ENCODE measurements at places on chromosomes 11 and 22.

GRCh38 chr22:49210606-49211005 is 617.1 kb downstream of the BRD1 start:
- DNase-seq: no peak

GRCh38 chr11:111845276-111846028 is 25.9 kb downstream of the ALG9 start:
- no peak for DNase-seq

GRCh38 chr11:71563406-71563805 is 2.0 kb upstream of the KRTAP5-10 start:
- no peak for DNase-seq

- DNase-seq: no peak
Measured at GRCh38 chr22:21593406-21594232, 26.1 kb downstream of the UBE2L3 start.

GRCh38 chr11:11290354-11290753 is 62.7 kb downstream of the CSNK2A3 start:
- DNase-seq: no peak

GRCh38 chr11:67439321-67440228 is 2.1 kb upstream of the PTPRCAP start:
- no peak for DNase-seq

DNA sequence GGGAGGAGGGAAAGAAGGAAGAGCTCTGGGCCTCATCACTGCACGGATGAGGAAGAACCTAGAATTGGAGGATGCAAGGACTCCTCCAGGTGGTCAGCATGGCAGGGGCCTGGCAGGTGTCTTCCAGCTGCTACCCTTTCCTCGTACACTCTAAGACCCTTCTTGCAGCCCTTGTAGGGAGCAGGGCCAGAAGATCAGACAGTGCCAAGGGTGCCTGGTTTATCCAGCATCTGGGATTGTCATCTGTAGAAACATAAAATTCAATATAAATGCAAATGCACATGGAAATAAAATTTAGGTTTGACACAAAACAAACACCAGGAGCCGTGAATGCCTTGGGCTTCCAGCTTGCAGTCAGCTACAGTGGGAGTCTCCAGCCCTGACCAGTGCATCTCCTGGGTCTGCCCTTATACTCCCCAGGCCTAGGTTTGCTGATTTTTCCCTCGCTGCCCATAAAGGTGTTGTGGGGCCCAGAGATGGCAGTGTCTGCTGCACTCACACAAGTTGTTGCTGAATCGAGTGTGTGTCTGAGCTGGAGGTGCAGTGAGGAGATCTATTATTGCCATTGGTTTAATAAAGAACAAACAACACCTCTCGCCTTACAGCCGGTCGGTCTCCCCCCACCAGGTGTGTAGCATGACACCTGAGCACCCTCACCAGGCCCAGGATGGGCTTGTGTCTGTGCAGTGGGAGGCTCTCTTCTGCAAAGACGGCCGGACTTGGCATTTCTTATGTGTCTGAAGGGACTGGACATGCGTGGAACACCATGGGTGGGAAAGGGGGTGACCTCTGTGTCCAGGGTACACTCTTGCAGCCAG is 87.1 kb downstream of the BCR start:
- no peak for DNase-seq

DNA sequence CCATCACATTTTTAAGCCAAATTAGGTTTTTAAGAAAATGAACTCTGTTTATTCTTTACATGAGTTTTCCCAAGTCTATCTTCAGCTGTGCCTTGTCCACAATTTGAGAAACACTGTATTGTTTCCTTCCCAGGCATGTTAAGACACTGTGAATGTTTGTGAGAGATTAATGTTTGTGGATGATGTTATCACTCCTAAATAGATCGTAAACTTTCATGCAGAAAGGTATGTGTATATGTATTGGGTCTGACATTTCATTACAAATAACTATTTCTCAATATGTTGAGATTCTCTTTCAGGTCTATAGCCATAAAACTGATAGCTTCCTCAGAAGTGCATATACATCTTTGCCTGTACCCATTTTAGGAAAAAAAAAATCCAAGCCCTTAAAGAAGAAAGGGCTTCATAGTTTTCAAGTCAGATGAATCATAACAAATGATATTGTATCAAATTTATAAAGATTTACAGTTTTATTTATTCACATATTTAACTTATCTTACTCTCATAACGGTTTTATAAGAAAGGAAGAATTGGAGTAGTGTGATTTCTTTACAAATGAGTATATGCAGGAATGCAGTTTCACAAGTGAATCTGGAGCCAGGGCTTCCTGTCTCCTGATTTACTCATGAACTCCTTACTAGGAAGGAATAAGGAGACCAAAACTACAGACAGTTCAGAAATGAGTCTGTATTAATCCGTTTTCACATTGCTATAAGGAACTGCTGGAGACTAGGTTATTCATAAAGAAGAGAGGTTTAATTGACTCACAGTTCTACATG is 11.2 kb downstream of the OR8D1 start:
- DNase-seq: no peak

DNA sequence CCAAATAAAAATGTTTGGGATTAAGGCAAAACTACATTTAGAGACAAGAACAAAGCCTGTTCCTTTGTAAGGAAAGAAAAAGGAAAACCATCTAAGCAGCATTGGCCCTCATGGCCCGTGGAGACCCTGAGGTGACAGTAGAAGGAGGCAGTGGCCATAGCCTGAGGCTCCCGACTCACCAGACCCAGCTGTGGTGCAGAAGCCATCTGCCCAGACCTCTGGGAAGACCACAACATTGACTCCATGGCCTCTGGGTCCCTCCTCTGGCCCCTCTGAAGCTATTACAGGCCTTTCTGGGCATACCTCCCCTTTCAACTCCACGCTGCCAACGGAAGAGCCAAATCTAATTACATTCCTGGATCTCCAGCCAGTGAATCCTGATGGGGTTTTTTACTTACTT is 6.4 kb downstream of the PRAME start:
- DNase-seq: no peak

DNA sequence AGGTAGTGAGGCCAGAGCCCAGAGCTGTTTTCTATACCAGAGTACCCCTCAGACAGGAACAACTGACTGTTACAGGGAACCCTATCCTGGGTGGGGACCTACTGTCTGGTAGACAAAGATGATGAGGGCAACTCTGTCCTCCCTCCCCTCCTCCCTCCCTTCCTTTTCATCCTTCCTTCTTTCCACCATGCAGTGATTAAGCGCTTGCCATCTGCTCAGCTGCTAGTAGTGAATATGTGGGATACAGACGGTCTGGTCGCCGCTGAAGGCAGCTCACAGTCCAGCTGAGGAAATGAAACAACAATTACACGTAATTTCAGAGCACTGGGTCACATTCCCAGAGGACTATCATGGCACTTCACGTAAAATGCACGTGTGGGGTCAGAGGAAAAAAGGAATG is 597.1 kb downstream of the BUD13 start:
- DNase-seq: no peak

DNA sequence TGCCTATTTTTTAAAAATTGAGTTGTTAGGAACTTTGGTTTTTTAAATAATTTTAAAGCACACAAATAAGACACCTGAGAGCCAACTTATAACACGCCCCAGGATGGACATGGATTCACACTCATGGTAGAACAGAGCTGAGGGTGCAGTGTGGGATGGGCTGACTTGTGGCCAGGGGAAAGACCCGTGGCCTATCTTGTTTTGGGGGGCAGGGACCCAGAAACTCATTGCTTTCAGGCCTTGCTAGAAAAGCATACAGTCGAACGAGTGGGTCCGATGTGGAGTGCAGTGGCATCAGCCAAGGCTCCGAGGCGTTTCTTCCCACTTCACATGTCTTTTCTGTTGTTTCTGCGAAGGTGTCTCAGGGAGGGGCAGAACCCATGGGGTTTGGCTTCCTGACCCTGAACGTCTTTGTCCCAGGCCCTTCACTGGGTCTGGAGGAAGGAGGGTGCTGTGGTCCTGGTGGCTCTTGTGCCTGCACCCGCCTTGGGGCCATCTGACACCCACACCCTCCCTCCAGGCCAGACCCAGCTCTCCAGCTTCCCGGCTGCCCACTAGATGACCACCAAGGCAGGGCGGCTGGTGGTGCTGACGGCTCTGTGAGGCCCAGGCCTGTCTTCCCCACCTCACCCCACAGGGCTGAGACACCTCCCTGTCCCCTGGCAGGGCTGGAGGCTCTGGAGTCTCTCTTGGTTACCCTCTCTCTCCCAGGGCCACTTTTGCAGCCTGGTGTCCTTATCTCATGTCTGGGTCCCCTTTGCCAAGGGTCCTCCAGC is 120.8 kb downstream of the KCNQ1 start:
- no peak for DNase-seq

DNA sequence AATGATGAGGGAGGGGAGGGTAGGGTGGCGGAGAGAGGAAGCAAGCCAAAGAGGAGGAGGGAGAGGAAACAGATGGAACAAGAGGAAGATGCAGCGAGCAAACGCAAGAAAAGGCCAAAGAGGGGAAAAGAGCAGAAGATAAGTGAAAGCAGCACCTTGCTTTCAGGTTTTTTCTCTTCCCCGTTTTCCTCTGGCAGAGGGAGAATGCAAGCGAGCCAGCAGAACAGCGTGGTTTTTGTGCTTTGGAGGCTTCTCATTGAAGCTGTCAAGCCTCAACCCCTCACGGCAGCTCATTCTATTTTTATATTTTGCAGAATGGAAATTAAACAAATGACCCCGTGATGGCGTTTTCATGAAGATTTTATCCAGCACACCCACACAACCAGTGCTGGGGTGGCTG is 67.1 kb upstream of the GRAMD1B start:
- no peak for DNase-seq

GRCh38 chr11:43723617-43724016 is 43.1 kb downstream of the HSD17B12 start:
- no peak for DNase-seq

DNA sequence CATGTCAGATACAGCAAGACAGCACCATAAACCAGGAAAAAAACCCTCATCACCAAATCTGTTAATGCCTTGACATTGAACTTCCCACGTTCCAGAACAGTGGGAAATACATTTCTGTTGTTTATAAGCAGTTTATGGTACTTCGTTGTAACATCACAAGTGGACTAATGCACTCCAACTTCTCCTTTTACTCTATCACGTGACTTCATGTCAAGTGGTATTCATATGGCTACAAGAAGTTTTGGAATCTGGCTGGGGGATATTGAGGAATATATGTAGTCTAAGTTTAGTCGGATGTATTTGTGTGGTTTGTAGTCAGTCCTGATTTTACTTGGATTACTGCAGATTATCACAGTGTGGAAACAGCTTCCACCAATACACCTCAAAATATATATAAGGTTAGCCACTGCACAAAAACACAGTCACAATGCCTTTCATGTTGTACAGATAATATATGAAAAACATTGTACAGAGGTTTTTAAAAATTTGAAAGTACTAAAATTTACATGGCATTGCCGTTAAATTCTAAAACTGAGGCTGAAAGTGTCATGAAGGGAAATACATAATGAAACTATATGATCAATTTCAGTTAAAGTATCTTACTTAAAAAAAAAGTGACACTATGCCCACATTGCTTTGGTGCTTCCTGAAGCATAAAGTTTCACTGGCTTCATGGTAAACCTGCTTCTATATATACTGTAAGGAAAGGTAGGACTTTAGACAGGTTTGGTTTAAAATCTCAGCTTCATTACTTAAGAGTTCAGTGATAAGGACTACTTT is 134.1 kb downstream of the CASP12 start:
- DNase-seq: no peak

GRCh38 chr11:45252134-45252856 is 33.8 kb downstream of the SYT13 start:
- no peak for DNase-seq

- no peak for DNase-seq
Measured at GRCh38 chr11:29306527-29306926, 710.3 kb downstream of the KCNA4 start.

DNA sequence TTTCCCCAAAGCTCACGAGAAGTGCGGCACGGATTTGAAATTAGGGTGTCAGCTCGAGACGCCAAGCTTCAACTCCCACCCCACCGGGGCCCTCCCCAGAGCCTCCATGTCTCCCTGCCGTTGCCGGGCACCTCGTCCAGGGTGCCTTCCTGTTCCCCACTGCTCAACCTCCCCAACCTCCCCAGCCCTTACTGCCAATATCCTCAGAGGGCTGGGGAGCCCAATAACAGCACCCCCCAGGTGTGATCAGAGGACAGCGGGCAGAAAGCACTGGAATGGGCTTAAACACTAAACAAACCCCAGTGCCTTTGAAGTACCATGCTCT is 1336.4 kb downstream of the TBC1D22A start:
- DNase-seq: no peak

- DNase-seq: no peak
Measured at GRCh38 chr22:19806213-19807160, 45.9 kb downstream of the TBX1 start.

DNA sequence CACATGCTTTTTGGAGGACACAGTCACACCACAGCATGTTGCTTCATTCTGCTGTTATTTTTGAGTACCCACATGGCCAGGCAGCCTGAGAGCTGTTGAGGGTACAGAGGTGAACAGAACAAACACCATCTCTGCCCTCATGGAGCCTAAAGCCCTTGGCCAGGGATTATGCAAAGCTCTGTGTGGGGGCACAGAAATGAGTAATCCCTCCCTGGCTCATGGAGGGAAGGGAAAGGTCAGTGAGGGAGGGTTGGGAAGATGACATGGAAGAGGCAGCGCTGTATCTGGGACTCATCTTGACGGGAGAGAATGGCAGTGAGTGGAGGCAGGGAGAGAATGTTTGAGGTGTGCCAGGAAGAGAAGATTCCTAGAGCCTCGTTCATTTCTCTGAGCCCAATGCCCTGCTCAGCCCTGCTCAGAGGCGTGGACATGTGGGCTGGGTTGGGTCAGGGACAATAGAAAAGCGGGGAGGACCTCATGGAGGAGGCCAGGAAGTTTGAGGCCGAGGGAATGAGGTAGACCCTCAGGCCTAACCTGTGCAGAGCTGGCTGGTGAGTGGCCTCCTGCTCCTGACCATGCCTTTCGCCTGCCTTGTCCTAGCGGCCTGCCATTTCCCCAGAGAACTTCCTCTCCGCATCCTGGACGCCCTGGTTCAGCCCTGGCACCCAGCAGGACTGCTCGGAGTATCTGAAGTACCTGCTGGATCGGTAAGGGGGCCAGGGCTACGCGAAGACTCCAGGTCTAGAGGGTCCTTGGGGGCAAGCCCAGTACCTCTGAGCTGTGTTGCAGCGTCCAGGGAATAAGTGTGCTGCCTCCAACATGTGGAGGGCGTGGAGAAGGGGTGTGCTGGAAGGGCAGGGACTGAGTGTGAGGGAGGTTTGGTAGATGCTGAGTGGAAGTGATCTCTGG is 19.8 kb downstream of the USP35 start:
- DNase-seq: no peak

DNA sequence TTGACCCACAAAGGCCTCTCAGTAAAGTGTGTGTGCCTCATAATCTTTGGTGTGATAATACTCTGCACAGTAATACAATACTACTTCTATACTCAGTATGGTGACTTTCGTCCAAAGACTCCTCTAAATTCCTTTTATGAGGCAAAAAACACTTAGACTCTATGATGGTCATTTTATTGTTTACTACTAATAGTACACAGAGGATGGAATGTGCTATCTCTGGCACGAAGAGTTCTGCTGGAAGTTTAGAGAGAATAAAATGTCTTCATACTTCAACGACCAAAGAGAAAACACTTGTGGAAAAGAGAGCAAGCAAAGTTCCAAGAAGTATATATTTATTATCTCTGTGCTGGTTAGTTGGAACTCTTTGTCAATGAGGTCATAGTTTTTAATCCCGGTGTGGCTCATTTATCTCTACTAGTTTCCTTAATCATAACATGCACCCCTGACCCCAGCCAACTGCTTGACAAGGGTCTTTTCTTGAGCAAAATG is 7.5 kb upstream of the CSTF3 start:
- no peak for DNase-seq
